ENCODE measurements at places on chromosomes 2 and 18. TPM values are rescaled to one million over a fixed set of nuclear protein-coding genes. Genes with fewer than 3 reads are reported as not detected.

CDH2 gene
- 82.6 TPM for total RNA-seq

MORN2 gene
- total RNA-seq = 19.1 TPM

ANKRD29 gene
- 22.4 TPM for total RNA-seq

SCN1A gene
- total RNA-seq = 126 TPM

CDKL4 gene
- 1.8 TPM for total RNA-seq

PDE1A gene
- total RNA-seq = 24.0 TPM

HNMT gene
- 17.3 TPM for total RNA-seq

SEPTIN10 gene
- 25.6 TPM for total RNA-seq

HNRNPLL gene
- total RNA-seq = 61.6 TPM

SRD5A2 gene
- not detected for total RNA-seq

AGFG1 gene
- total RNA-seq = 108 TPM

MYO3B gene
- total RNA-seq = 0.50 TPM

LCT gene
- total RNA-seq = not detected

FAHD2A gene
- total RNA-seq = 40.9 TPM

SERPINB12 gene
- total RNA-seq = not detected

CTAGE1 gene
- total RNA-seq = not detected

CRYGD gene
- 1.6 TPM for total RNA-seq

TDRD15 gene
- not detected for total RNA-seq

GRP gene
- 1.4 TPM for total RNA-seq

AQP12A gene
- total RNA-seq = not detected

GYPC gene
- 10.4 TPM for total RNA-seq

RETREG2 gene
- 227 TPM for total RNA-seq

CIDEA gene
- 7.9 TPM for total RNA-seq

CTIF gene
- 185 TPM for total RNA-seq

NEB gene
- total RNA-seq = 9.5 TPM

AQP12B gene
- total RNA-seq = not detected

ARHGAP15 gene
- 6.6 TPM for total RNA-seq

CCDC121 gene
- total RNA-seq = 7.4 TPM

MAP3K19 gene
- total RNA-seq = not detected

NEURL3 gene
- total RNA-seq = not detected

CCDC102B gene
- total RNA-seq = 29.1 TPM

All from dorsolateral prefrontal cortex (tissue), 122 donors.